ENCODE measurements at places on chromosomes 7 and 10.

DNA sequence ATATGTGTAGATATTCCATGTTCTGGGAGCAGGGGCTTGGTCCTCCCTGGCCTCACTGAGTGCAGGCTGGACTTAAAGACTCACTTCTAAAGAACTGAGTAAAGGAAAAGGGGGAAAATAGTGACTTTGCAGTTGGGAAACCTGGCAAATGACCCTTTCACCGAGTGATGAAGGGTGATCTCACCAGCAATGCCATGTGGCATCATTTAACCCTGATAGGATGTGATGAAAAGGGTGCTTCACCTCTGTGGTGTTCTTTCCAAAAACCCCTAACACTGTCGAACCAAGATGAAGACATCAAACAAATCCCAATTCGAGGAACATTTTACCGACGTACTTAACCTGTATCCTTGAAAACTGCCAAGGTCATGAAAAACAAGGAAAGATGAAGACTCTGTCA is 71.9 kb downstream of the AOAH start:
- DNase-seq, result no peak

- no peak for DNase-seq
Measured at GRCh38 chr10:65430979-65431378, 1494.9 kb upstream of the LRRTM3 start.

DNA sequence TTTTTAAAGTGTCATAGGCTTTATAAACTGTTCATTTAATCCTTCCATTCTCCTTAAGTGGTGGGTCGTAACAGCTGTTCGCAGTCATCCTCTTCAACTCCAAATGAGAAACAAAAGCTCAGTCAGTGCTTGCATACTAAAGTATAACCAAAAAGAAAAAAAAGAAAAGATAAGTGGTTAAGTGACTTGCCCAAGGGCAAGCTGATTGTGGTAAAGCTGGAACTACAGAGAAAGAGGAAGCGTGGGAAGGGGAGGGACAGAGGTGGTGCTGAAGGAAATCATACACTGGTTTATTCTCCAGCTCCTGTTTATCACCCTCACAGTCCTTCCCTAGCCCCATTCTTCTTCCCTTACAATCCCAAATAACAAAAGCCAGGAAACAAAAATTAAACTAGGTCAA is 29.6 kb downstream of the IDE start:
- no peak for DNase-seq

DNA sequence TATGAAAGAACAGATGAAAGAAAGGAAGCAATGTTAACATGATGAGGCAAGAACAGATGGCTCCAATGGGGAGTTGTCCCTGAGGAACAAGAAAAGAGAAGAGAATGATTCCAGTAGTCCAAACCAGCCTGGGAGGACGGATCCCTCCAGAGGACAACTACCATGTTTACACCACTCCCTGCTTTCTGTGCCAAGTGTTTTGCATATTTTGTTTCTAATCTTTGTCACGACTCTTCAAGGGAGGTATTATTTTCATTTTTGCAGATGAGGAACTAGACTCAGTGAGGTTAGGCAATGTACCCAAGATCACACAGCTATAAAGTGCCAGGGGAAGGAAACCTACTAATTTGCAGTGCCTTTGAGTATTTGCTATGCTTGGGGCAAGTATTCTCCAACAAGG is 116.2 kb downstream of the PARP12 start:
- no peak for DNase-seq

GRCh38 chr10:80416479-80417098 is 8.2 kb downstream of the PRXL2A start:
- no peak for DNase-seq

DNA sequence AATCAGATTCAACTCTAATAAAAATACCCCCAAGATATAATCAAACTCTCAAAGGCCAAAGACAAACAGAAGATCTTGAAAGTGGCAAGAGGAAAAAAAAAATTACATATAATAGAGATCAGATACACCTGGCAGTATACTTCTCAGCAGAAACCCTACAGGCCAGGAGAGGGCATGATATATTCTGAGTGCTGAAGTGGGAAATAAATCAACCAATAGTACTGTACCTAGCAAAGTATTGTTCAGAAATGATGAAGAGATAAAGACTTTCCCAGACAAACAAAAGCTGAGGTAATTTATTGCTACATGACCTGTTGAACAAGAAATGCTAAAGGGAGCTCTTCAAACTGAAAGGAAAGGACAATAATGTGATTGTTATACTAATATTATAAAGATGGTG is 291.9 kb downstream of the SH2D4B start:
- DNase-seq, result no peak

Measured in activated T-helper 1 cell treated with anti-CD3 and anti-CD28 coated beads, Interleukin-2, amount 50 U/mL, for 16 hours (primary cell).